GM23248 (cell line): ENCODE measurements at places on chromosomes 3 and 15. TPM values are rescaled to one million over a fixed set of nuclear protein-coding genes. Genes with fewer than 3 reads are reported as not detected.

DNA sequence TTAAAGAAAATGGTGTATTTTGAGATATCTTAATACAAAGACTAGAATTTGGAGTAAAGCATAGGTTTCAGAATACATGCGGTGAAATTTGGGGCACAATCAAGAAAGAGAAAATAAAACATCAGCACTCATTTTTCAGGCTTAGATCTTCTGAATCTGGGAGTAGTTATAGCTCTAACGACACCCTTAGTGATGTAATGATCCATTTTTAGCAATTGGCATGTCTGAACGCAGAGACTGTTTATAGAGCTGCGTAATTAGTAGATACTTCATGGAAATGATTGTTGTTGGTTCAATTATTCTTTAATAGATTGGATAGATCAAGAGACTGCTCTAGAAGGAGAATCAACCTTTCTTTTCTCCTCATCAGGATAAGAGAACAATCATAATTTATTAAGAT lies 47.5 kb upstream of the SNRK start:
- no peak for DNase-seq

NME9 gene
- total RNA-seq, result not detected in 2 replicates

DNA sequence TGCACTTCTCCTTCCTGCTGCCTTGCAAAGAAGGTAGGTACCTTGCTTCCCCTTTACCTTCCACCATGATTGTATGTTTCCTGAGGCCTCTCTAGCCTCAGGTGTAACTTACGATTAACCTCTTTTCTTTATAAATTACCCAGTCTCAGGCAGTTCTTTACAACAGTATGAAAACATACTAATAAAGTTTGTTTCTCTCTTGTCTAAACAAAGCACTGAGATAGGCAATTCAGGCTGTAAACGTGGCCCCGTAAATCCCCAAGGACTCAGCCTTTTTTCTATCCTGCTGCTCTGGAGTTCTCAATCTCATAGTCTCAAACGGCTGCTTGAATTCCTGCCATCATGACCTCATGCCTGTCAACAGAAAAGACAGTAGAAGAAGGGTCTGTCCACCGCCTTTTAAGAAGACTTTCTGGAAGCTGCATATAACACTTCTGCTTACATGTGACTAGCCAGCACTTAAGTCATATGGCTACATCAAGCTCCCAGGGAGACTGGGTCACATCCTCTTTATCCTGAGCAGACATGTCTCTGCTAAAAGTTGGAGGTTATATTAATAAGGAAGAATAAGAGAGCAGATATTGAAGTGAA lies 257.8 kb downstream of the EBLN2 start:
- DNase-seq, result no peak

ZIC1 gene
- 18.2 and 25.5 TPM in 2 replicates for total RNA-seq

DNA sequence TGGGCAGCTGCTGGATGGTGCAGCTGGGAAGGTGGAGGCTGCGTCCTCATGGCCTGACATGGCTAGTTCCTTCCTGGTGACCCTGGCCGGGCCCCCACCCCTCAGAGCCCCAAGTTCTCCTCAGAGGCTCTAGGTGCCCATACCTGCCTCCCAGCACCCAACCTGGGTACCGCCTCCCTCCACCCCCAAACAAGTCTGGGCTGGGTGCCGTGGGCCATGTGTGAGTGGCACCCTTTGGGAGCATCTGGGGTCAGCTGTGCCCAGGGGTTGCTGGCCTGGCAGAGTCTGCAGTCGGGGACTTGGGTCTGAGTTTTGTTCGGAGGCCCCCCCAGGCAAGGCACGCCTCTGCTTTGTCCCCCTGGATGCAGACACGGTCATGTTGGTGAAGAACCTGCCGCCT lies 10.5 kb downstream of the PLXNA1 start:
- no peak for DNase-seq

P2RY1 gene
- total RNA-seq, result 0.13 and 0.22 TPM in 2 replicates

GRCh38 chr3:96236522-96236921 lies 577.9 kb upstream of the EPHA6 start:
- no peak for DNase-seq

DNA sequence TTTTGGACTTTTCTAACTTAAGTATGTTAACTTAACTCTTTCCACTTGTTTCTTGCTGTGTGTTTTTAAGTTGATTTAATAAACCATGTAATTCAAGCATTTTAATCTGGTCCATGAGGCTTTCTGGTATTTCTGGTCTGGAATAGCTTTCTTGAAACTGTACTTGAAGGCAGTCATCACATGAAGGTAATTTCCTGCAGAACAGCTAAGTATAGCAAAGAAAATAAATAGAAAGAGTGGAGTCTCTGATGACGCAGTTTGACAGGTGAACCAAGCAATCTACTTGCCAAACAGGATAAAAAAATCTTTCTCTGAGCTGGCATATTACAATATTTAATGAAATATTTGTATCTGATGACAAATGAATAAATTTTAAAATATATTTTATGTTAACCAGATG lies 74.9 kb downstream of the BTLA start:
- DNase-seq, result no peak
